ENCODE measurements at places on chromosomes 16 and 17.

GRCh38 chr17:73133911-73134649 lies 30.7 kb upstream of the SSTR2 start:
- DNase-seq = no peak

- DNase-seq = no peak
Measured at GRCh38 chr17:2157675-2158395, 102.9 kb downstream of the HIC1 start.

GRCh38 chr16:85037050-85037410 lies 9.4 kb downstream of the KIAA0513 start:
- peak; percentile 53 for DNase-seq

- peak; percentile 56 for DNase-seq
Measured at GRCh38 chr16:1612320-1613111, at the start of gene CRAMP1. Gene CRAMP1 (plus strand): TSS chr16:1612360. CDS start chr16:1614640, 2,280 bp downstream.

DNA sequence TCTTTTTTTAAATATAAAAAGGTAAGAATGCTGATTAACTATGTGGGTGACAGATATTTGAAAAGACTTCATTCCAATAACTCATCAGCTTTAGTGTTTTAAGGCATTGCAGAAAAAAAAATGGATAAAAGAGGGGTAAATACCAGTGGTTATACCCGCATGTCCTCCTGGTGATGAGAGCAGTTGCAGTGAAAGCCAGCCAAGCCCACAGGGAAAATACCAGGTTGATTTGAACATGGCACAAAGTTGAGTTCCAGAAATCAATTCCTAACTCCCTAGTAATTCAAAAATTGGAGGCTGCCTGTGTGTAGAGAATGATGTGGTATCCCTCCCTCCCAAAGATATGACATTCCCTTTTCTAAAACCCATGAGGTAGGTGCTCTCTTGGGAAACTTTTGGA lies 453.2 kb upstream of the SOX9 start:
- no peak for DNase-seq

GRCh38 chr17:31309556-31309955 lies 4.3 kb downstream of the EVI2B start:
- no peak for DNase-seq

DNA sequence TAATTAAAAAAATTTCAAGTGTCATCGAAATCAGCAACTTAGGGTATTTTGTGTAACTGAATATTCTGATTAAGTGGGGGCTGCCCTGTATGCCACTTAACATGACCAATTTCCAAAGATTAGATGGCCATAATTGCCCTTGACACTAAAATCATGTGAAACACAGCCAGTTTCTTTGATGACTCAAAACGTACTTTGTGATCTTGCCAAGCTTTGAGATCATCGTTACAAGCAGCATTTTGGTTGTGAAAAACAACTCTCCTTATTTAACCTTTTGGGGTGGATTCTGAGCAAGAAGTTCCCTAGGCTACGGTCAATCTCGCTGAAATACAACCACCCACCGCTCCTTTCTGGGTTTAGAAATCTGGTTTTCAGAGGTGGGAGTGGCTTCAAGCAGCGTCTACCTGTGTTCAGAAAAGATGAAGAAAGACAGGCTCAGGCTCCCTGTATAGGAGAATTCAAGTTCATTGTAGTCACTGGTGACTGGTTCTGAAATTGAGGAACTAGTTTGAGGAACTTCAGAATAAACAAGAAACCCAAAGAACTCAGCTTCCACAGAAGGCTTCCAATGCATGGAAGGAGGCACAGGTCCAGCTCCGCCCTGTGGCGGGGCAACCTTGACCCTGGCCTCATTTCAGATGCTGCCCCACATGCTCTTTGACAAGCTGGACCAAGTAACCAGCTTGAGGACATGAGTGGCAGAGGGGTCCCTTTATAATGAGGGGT lies 9.4 kb downstream of the MAP3K14 start:
- DNase-seq = no peak

GRCh38 chr16:6016530-6017184 lies 919.1 kb upstream of the EEF2KMT start:
- DNase-seq = no peak

DNA sequence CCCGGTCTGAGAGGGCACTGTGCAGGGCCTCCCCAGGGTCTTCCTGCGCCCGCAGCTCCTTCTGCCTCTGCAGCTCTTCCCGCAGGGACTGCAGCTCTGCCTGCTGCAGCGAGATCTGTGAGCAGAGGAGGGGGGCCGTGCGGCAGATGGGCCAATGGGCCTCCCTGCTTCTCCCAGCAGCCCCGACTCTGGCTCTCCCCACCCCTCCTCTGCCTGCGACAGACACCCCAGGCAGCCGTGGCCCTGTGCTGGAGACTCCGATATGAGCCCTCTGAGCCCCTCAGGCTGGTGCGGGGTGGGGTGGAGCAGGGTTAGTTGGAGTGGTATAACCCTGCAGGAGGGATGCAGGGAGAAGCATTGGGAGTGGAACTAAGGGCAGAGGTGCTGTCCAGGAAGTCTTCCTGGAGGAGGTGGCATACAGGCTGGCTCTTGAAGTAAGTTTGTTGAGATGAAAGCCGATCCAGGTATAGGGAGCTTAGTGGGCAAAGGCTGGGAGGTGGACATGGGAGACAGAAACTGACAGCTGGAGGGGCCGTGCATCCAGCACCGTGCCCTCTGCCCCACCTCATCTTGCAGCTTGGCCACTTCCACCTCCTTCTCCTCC lies 5.0 kb downstream of the THOC6 start:
- no peak for DNase-seq

DNA sequence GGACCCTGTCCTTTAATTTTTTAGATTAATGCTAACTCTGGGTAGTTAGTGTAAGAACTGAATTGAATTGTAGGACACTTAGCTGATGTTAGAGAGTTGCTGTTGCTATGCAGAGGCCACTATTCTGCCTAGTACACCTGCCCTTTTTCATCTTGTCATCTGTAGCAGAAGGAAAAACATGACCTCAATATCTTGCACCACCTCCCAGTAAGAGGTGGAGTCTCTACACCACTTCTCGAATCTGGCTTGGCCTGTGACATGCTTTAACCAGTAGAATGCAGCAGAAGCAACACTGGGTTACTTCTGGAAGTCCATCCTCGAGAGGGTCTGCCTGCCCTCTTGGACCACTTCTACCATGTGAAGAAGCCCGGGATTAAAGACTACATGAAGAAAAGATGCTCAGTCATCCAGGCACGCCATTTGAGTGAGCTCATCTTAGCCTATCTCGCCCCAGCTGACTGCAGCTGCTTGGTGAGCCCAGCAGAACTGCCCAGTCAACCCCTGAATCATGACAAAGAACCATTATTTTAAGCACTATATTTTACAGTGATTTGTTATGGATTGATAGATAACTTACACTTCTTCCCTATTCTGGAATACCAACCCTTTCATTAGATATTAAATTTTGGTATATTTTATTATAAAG lies 153.5 kb downstream of the MYO1D start:
- DNase-seq = no peak

- no peak for DNase-seq
Measured at GRCh38 chr16:35689764-35690163, 2230.4 kb downstream of the TP53TG3F start.

GRCh38 chr16:70437017-70437581 lies 1.8 kb downstream of the ST3GAL2 start:
- DNase-seq = peak; percentile 60

- no peak for DNase-seq
Measured at GRCh38 chr17:57328109-57328882, 72.0 kb downstream of the MSI2 start.

DNA sequence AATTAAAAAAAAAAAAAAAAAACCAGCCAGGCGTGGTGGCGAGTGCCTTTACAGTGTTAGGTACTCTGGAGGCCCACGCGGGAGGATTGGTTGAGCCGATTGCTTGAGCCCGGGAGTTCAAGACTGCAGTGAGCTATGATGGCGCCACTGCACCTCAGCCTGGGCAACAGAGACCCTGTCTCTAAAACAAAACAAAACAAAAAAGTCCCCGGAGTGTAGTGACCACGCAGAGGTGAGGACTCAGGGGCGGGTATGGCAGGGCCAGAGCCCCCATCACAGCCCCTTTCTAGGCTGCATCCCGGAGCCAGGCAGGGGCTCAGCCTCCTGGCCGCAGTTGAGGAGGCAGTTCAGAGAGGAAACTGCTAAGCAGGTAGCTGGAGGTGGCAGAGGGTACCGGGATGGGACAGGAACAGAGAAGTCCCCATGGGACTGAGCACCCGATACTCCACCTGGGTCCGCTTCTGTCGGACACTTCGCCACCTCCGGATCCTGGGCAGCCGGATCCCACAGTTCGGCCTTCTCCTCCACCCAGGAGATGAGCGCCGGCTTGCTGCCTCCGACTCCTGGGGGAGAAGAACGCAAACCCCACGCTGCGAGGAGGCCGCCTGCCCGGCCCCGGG lies 800 bp downstream of the ZNF747 start:
- no peak for DNase-seq

GRCh38 chr17:81514739-81515529 lies 2.3 kb upstream of the ACTG1 start:
- peak; percentile 82 for DNase-seq

DNA sequence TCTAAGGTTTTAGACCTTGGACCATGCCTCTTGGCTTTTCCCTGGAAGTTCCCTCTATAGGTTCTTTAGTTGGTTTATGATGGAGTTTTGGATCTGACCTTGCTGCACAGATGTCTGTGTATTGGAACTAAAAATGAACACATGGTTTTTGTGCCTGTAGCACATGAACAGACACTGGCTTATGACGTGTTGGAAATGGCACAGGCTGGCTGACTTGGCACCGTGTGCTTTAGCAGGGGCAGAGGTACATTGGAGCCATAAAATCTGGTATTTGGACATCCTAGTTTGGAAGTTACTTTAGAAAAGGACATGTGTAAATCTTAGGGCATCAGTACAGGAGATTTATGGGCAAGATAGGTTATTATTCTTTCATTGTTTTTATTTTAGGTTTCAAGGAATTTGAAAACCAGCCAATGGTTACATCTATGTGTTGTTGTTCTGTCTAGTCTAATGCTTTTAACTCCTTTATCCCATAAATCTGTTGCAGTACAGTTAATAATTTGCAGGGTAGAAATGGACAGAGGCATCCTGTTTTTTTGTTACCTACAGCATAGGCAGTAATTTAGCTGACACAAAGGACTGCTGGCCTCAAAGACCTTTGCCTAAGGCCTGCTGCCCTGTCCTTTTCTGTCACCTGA lies 6.0 kb downstream of the SOCS7 start:
- no peak for DNase-seq

- DNase-seq = no peak
Measured at GRCh38 chr16:30787613-30788378, 791 bp upstream of the ZNF629 start.

DNA sequence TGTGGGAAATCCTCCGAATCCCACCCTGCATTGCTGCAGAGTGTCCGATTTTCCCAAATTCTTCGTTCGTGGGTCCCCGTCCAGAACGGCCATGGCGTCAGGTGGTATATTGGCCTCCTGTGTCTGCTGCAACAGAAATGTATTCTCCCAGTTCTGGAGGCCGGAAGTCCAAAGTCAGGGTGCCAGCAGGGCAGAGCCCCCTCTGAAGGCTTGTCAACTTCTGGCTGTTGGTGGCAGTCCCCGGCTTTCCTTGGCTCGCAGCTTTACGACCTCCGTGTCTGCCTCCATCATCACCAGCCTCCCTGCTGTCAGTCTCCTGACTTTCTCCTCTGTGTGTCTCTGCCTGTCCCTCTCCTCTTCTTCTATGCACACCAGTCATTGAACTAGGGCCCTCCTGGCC lies 142.1 kb upstream of the FOXF1 start:
- no peak for DNase-seq

DNA sequence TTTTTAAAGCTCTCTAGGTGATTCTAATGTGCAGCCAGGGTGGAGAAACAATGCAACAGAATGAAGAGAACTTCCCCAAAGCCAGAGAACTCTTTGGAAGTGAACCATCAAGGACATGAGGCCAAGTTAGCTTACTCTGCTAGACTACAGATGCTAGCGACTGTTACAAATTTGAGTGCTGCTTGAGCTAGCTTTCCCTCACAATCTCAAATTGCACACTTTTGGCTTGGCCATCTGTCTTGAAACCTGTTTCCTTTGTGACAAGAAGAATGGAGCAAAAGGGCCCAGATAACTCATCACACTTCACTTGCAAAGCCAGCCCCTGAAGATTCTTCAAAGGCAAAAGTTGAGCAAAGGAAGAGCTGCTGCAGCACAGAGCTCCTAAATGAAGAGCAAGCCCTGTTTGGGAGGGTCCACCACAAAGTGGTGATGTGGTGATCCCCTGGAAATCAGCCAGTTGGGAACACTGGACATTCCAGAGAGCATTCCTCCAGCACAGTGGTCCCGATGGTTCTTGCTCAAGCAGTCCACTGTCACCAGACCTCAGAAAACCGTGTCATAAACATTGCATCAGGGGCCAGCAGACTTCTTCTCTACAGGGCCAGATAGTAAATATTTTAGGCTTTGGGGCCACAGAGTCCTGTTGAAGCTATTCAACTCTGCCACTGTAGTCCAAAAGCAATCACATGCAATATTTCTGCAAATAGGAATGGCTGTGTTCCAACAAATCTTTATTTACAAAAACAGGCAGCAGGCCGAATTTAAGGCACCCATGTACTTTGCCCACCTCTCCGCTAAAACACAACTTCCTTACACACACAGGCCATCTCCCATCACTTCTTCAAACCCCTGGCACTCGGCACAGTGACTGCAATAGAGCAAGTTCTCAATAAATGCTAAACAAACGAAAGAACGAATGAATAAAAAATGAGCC lies 21.2 kb downstream of the SLC39A11 start:
- no peak for DNase-seq

DNA sequence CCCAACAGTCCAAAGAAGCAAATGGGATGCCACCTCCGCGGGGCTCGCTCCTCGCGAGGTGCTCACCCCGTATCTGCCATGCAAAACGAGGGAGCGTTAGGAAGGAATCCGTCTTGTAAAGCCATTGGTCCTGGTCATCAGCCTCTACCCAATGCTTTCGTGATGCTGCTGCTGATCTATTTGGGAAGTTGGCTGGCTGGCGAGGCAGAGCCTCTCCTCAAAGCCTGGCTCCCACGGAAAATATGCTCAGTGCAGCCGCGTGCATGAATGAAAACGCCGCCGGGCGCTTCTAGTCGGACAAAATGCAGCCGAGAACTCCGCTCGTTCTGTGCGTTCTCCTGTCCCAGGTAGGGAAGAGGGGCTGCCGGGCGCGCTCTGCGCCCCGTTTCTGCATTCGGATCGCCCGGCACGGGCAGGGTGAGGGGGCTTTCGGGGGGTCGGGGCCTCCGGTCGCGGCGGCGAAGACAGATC lies at the start of gene CDH13:
Gene CDH13, plus strand, starts transcription at position 179 of the 471 bp plus-strand sequence.
- DNase-seq = peak; percentile 27

DNA sequence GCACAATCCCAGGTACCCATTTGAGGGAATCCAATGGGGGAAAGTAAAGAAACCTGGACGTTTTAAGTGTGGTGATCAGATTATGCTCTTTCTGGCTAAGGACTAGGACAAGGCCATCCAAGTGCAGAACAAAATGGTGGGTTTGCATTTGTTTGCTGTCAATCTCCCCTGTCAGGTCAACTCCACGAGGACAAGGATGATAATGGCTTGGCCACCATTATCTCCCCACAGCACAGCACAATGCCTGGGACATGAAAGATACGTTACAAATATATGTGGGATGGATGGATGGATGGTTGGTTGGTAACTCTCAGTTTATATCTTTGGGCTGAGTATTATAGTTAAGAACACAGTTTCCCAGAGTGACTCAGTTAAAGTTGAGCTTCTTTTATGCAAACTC lies 526.9 kb downstream of the NPIPA7 start:
- DNase-seq = no peak
